Right ventricle myocardium inferior (tissue), 1 donor: ENCODE measurements at places on chromosomes 5 and 9. TPM values are rescaled to one million over a fixed set of nuclear protein-coding genes. Genes with fewer than 3 reads are reported as not detected.

ARAP3 gene
- total RNA-seq = 14.7 TPM

C9orf153 gene
- total RNA-seq = not detected

IFNA2 gene
- total RNA-seq = not detected

KIF20A gene
- 0.84 TPM for total RNA-seq

N4BP3 gene
- 2.9 TPM for total RNA-seq

CCL28 gene
- 0.81 TPM for total RNA-seq

CFAP77 gene
- 2.9 TPM for total RNA-seq

FSD1L gene
- total RNA-seq = 4.5 TPM

SLC2A8 gene
- 15.0 TPM for total RNA-seq

SLC25A25 gene
- total RNA-seq = 5.9 TPM

PAX5 gene
- not detected for total RNA-seq

GABRP gene
- total RNA-seq = 0.14 TPM

TMEM215 gene
- not detected for total RNA-seq

PCDHB4 gene
- total RNA-seq = 1.5 TPM

FAXDC2 gene
- total RNA-seq = 27.6 TPM

SNCAIP gene
- total RNA-seq = 1.7 TPM

GDA gene
- 3.1 TPM for total RNA-seq

NR5A1 gene
- not detected for total RNA-seq

PCDHGA6 gene
- 6.0 TPM for total RNA-seq

DOCK2 gene
- total RNA-seq = 7.9 TPM

IL13 gene
- total RNA-seq = not detected

MYORG gene
- 9.0 TPM for total RNA-seq

DMRT3 gene
- total RNA-seq = not detected

PCDHA4 gene
- 0.08 TPM for total RNA-seq

PHF24 gene
- 0.22 TPM for total RNA-seq

ZNF169 gene
- total RNA-seq = 1.6 TPM

TEX48 gene
- not detected for total RNA-seq

SLC46A2 gene
- total RNA-seq = not detected

PCDHGB1 gene
- 6.7 TPM for total RNA-seq

LURAP1L gene
- 1.9 TPM for total RNA-seq
